ENCODE measurements at places on chromosomes 6 and 20. TPM values are rescaled to one million over a fixed set of nuclear protein-coding genes. Genes with fewer than 3 reads are reported as not detected.

BTBD9 gene
- 15.6 TPM for total RNA-seq

DNA sequence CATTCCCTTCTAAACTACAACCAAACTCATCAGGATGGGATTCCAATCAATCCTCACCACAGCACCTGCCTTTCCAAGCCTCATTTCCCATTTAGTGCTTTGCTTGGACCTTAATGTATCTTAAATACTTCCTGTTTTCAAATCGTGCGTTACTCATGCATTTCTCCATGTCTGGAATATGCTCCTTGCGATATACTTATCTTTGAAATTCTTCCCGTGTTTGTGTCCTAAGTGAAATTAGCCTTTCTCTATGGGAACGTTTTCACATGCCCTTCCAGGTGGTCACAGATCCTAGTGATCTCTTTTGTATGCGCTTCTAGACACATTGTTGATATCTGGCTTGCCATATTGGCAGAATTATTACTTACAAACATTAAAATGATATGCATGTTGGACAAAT lies 620.6 kb upstream of the AGPAT4 start:
- no peak overlapping the region for H3K27ac ChIP-seq
- no peak overlapping the region for H3K4me3 ChIP-seq
- H3K4me1 ChIP-seq: no peaks in the 10 kb centered on the region
- no peaks in the 10 kb centered on the region for H3K36me3 ChIP-seq
- H3K27me3 ChIP-seq: no peaks in the 10 kb centered on the region

DNA sequence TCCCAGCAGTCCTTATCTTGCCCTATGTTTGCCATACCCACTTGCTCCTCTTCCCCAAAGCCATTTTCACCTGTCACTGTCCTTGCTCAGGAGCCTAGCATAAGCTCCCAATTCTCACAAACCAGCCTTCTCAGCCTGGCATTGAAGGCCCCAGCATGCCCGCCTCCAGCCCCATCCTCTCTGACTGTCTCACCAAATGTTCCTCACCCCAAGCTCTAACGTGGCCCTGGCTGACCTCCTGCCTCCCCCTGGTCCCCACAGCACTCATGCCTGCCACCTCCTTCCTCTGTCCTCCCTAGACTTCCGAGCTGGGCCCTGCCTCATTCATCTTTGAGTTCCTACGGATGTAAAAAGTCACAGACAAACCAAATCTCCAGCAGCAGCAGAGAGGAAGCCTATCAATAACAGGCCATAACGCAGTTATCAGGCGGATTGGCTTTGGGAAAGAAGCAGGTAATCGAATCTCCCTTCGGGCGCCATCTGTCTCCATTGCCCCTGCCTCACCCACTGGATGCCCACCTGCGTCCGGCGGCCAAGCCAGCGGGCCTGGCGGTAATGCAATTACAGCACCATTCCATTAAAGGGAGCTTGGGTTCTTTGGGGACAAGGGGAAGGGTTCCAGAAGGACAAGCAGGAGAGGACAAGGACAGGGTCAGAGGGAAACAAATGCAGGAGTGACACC lies 104.4 kb downstream of the MRPL14 start:
- DNase-seq: no peak
- peak overlapping the region; percentile 17 for H3K27ac ChIP-seq
- H3K27me3 ChIP-seq: no peaks in the 10 kb centered on the region
- peaks cover 19% of the 10 kb centered on the region for H3K4me1 ChIP-seq
- no peaks in the 10 kb centered on the region for H3K36me3 ChIP-seq

DNA sequence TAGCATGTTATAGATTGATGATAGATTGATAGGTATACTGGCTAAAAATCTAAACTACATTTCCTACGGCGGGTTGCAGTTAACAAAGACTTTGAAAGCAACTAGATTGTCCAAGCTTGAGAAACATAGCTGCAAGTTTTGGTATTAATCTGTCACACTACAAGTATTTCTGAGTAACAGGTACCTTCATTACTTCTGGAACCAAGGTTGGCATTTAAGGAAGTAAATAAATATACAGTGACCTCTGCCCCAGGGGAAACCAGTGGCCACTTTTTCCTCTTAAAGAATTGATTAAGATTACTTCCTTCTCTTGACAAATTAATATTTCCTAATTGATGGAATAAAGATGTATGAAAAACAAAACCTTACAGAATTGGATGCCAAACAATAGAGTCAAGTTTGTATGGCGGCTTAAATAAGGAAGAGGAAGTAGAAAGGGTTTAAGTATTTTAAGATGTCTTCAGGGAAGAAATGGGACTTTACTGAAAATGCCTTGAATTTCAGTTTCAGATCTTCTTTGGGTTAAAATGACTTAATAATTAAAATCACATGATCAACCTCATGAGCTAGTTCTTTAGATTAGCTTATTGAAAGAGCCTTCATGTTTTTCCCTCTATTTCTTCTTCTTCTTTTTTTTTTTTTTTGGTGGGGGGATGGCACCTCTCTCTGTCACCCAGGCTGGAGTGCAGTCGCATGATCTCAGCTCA lies 132.8 kb downstream of the DOK5 start:
- no peak overlapping the region for H3K4me3 ChIP-seq
- H3K27me3 ChIP-seq: peaks cover 15% of the 10 kb centered on the region

- no peak overlapping the region for H3K4me3 ChIP-seq
- DNase-seq: no peak
Measured at GRCh38 chr6:38245295-38245694, 394.4 kb downstream of the BTBD9 start.

DNA sequence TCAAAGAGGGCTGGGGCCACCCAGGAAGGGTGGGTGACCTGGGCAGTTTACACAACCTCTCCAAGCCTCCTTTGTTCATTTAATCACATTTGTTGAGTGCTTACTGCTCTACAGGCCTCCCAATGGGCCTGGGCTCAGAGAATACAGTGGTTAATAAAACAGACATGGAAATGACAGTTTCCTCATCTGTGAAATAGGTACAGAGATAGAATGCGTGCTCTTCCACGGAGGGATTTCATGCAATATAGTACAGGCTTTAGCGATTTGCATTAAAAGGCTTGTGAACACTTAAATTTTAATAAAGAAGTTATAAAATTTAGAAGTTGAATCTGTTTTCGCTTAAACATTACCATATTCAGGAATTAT lies 802 bp upstream of the FERMT1 start:
- H3K27ac ChIP-seq: peak overlapping the region; percentile 95
- peaks cover 19% of the 10 kb centered on the region for H3K36me3 ChIP-seq
- peaks cover 13% of the 10 kb centered on the region for H3K4me1 ChIP-seq
- no peaks in the 10 kb centered on the region for H3K27me3 ChIP-seq

NCOA6 gene
- 27.9 TPM for total RNA-seq

DNA sequence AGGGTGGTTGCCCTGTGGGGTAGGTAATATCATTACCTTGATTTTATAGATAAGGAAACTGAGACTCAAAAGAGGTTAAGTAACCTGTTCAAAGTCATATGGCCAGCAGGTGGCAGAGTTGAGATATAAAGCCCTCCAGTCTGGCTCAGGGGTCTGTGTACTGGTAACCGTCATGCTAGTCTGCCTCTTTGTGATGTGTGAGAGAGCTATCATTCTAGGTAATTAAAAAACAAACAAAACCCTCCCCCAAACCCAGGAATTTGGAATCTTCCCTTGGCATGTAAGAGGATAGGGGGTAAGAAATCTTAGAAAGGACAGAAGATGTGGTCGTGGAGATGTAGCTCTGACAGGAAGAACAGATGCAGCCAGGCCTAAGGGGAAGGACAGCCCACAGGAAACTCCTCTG lies 206.0 kb downstream of the CDC5L start:
- peak overlapping the region; percentile 35 for H3K27ac ChIP-seq
- peak; percentile 68 for DNase-seq
- H3K4me3 ChIP-seq: no peak overlapping the region
- H3K36me3 ChIP-seq: peaks cover 6% of the 10 kb centered on the region

- H3K4me3 ChIP-seq: no peak overlapping the region
- H3K27me3 ChIP-seq: no peaks in the 10 kb centered on the region
- peak overlapping the region; percentile 95 for H3K27ac ChIP-seq
- H3K36me3 ChIP-seq: peaks cover 17% of the 10 kb centered on the region
- H3K4me1 ChIP-seq: peaks cover 18% of the 10 kb centered on the region
Measured at GRCh38 chr6:110140650-110141049, 38.8 kb downstream of the WASF1 start.

DNA sequence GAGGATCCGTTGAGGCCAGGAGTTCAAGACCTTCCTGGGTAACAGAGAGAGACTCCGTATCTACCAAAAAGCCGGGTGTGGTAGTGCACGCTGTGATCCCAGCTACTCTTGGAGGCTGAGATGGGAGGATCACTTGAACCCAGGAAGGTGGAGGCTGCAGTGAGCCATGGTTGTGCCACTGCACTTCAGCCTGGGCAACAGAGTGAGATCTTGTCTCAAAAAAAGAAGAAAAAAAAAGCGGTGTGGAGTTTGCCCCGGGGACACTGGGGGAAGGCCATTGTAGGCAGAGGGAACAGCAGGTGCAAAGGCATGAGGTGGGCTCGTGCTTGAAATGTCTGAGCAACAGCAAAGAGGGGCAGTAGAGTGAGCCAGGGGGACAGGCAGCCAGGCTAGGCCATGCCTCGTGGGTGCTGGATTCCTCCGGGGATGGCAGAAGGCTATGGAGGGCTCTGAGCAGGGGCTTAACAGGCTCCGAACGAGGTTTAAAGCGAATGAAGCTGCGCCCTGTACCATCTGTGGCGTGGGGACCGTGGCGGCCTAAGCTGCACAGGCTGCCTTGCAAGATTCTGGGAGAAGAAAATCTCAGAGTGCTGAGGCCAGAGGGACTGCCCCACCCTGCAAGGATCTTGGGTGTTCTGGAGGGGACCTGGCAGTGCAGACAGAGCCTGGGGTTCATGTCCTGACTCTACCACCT lies 36.9 kb upstream of the NOL4L start:
- no peak overlapping the region for H3K4me3 ChIP-seq
- no peak overlapping the region for H3K27ac ChIP-seq
- no peak for DNase-seq
- peaks cover 54% of the 10 kb centered on the region for H3K27me3 ChIP-seq
- peaks cover 5% of the 10 kb centered on the region for H3K36me3 ChIP-seq
- H3K4me1 ChIP-seq: no peaks in the 10 kb centered on the region

FAM209B gene
- not detected for total RNA-seq

DNA sequence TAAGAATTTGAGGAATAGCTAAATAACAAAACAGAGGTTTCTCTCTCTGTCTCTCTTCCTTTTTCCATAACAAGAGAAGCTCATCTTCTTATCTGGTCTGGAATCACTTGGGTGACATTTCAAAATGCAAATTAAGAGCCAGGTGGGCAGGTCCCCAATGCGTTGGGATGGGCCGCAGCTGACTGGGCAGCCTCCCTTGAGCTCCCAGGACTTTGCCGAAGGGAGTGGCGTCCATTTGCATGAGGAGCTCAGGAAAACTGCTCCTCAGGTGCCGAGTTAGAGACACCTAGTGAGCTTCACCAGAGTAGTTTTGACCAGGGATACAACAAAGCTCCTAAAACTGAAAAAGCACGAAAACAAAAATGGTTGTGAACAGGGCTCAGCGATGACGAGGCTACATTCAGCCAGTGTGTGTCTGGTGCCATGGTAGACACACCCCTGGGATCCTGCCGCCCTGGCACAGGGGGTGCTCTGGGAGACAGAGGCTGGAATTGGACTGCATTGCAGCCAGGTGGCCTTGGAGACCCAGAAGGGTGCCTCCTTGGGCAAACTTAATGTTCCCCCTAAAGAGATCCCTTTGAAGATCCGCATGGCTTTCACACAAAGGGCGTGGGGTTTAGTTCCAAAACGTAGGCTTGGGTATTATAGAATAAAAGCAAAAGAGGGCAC lies 13.5 kb upstream of the SERPINB6 start:
- DNase-seq: no peak
- no peaks in the 10 kb centered on the region for H3K36me3 ChIP-seq
- H3K4me1 ChIP-seq: peaks cover 38% of the 10 kb centered on the region
- no peaks in the 10 kb centered on the region for H3K27me3 ChIP-seq

DNA sequence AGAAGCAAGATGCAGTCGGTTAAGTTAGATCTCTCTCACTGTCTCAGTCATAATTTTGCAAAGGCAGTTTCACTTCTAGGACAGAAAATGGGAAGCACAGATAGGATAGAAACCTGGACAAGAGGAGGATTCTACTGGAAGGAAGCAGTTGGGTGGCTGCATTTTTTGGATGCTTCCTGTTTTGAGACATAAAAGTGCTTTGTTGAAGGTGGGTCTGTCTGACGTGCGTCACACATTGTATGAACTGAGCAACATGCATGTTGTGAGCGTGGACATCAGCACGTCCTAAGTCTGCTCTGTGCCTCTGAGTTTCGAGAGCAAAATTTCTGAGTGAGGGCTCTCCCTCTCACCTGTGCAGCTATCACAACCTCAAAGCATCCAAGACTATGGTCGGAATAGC lies 68.7 kb upstream of the SNX9 start:
- DNase-seq: no peak
- no peak overlapping the region for H3K4me3 ChIP-seq
- H3K4me1 ChIP-seq: peaks cover 34% of the 10 kb centered on the region

DNA sequence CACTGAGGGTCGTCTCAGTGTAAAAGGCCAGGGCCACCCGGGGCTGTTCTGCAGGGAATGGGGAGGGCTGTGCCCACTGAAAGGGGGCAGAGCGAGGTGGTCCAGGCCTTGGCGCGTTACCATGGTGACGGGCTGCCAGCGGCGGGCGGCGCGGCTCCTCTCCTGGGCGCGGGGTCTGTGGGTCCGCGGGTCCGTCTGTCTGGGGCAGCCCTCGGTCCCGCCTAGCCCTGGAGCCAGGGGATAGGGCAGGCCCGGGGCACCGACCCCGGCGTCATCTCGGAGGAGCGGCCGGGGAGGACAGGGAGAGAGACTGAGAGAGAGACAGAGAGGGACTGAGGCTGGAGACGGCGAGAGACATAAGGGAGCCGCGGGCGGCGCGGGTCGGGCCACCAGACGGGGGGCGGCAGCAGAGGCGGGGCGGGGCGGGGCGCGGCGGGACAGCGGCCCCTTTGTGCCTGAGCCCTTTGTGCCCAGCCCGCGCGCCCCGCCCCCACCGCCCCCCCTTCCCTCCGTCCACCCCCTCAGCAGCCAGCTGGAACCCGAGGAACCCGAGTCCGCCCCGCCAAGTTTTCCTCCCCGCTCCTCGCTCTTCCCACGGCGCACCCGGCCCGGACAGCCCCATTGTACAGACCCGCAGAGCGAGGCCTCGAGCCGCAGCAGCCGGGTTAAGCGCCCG lies at the start of gene KIAA1755:
Gene KIAA1755 (minus strand): TSS at position 358 of the 676 bp plus-strand sequence. CDS start 235 bp downstream, at position 123.
- H3K36me3 ChIP-seq: no peaks in the 10 kb centered on the region
- no peak within 1 kb of the TSS for H3K27ac ChIP-seq
- DNase-seq: no peak
- peaks cover 14% of the 10 kb centered on the region for H3K4me1 ChIP-seq
- H3K27me3 ChIP-seq: peaks cover 18% of the 10 kb centered on the region
- H3K4me3 ChIP-seq: no peak within 1 kb of the TSS

- no peak overlapping the region for H3K27ac ChIP-seq
- H3K4me1 ChIP-seq: peaks cover 12% of the 10 kb centered on the region
- no peak overlapping the region for H3K4me3 ChIP-seq
- no peaks in the 10 kb centered on the region for H3K36me3 ChIP-seq
Measured at GRCh38 chr6:103122766-103123601, 1729.5 kb downstream of the GRIK2 start.

GPX5 gene
- not detected for total RNA-seq
